Bronchus fibroblast of lung (primary cell): ENCODE measurements at places on chromosomes 11 and 22. TPM values are rescaled to one million over a fixed set of nuclear protein-coding genes. Genes with fewer than 3 reads are reported as not detected.

Gene GAS2L1
- 24.5 and 26.6 TPM in 2 replicates for total RNA-seq

Gene MYBPC3
- not detected in 2 replicates for total RNA-seq

Gene CALCA
- not detected in 2 replicates for total RNA-seq

Gene P2RY6
- total RNA-seq = 0.15 TPM in 1 of 2 replicates, not detected in the other

Gene AGBL2
- 0.17 and 1.3 TPM in 2 replicates for total RNA-seq

Gene SYT7
- total RNA-seq = 0.30 and 0.67 TPM in 2 replicates

Gene GDPD4
- not detected in 2 replicates for total RNA-seq
